ENCODE measurements at places on chromosomes 3 and 15. TPM values are rescaled to one million over a fixed set of nuclear protein-coding genes. Genes with fewer than 3 reads are reported as not detected.

DNA sequence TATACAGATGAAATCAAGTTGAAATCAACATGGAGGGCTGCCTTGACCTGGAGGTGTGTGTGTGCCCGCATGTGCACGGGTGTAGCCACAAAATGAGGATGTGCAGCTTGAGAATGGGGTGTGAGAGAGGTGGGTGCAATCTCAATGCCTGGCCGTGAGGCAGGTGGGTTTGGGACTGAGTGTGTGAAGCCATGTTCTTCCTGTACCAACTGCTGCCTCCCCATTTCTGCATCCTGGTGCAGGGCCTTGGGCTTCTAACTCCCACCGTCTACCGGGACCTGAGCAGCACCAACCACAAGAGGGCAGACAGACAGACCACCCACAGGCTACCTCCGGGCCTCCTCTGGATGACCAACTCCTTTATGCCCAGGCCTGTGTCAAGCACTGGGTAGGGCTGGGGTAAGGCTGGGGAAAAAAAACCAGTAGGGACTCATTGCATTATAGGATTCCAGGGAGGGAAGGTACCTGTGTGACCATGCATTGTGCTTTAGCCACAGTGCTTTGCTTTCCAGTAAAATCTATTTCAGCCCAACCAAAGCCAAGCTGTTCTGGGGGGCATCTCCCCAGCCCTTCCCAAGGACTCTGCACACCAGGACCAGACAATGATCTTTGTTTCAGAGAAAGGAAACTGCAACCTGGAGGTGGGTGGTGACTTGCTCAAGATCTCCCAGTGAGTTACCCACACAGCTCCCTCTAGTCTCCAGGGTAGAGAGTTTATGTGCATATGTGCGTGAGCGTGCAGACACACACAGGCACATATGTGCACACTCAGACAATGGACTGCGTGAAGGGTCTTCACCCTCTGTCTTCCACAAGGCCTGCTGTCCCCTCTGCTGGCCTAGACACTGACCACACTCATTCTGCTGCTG is 162.2 kb upstream of the TLE3 start:
- DNase-seq = no peak

The KPNA4 gene
- polyA plus RNA-seq = 86.3 TPM

The SPINT1 gene
- polyA plus RNA-seq = 60.3 TPM

GRCh38 chr15:40060236-40060961 is 21.4 kb upstream of the SRP14 start:
- no peak for DNase-seq

- DNase-seq = no peak
Observed at GRCh38 chr15:65460741-65461347, 38.1 kb upstream of the IGDCC4 start.

GRCh38 chr3:127753338-127753737 is 69.0 kb downstream of the MGLL start:
- no peak for DNase-seq

DNA sequence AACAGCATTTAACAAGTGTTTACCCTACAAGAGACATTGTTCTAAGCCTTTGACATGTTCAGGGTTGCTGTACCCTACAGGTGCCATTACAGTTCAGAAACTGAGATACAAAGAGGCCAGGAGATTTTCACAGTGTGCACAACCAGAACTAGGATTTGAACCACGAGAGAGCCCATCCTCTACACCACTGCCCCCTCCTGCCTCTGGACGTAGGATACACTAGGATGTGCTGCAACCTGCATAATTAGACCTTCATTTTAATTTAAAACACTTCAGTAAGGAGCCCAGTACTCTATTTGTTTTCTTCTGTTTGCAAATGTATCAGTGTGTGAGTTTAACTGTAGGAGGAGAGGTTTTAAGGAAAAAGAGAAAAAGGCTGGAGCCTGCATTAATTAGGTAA is 123.1 kb upstream of the RARB start:
- no peak for DNase-seq

The THUMPD3 gene
- 71.0 TPM for polyA plus RNA-seq

The TIMP4 gene
- polyA plus RNA-seq = 0.88 TPM

The RAF1 gene
- 106 TPM for polyA plus RNA-seq

The C3orf85 gene
- polyA plus RNA-seq = 19.4 TPM

GRCh38 chr3:110810356-110810755 is 261.3 kb upstream of the NECTIN3 start:
- DNase-seq = no peak

The CAND2 gene
- polyA plus RNA-seq = 10.1 TPM

DNA sequence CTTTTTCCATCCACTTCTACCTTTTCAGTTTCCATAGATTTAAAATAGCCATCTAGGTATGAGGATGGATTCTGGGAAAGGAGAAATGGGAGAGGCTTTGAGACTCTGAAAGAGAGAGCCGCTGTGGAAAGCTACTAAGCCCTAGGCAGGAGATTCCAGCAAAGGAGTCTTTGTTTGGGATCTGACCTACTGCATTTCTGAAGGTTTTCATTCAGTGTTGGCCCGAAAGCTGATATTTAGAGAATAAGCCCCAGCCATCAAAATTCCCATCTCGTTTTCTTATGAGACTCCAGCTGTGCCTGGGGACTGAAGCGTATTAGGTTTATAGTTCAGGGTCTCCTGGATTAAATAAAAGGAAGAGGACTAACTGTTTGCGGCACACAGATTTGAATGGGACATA is 19.5 kb downstream of the LIPH start:
- DNase-seq = no peak

DNA sequence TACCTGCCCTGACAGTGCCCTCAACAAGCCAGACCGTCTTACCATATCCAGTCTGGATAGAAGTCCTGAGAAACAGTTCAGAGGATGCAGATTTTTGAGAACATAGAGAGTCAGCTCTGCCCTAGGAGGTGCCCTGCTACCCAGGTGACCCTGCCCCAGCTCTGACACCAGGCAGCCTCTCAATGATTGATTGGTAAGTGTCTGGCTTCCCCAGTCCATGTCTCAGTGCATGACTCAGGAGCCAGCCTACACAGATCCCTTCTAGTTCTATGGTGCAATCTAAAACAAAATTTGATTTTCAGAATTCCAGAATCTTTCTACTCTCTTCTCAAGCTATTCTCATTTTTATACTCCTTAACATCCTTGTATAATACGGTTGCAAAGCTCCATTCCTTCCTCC is 292.1 kb downstream of the VPS13C start:
- DNase-seq = no peak

- DNase-seq = peak; percentile 35
Observed at GRCh38 chr3:46998121-46998851, 18.8 kb downstream of the NBEAL2 start.

- DNase-seq = no peak
Observed at GRCh38 chr3:66747696-66748095, 246.9 kb upstream of the LRIG1 start.

DNA sequence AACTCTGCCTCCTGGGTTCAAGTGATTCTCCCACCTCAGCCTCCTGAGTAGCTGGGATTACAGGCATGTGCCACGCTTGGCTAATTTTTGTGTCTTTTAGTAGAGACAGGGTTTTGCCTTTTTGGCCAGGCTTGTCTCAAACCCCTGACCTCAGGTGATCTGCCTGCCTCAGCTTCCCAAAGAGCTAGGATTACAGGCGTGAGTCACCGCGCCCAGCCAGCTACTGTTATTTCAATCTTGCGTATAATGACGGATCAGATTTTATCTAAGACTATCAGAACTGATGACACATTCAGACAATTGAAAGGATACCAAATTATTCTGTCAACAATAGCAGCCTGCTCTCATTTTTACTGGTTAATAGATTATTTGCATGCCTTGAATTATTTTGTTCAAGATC is 612.2 kb downstream of the ZIC1 start:
- DNase-seq = no peak

- no peak for DNase-seq
Observed at GRCh38 chr3:139639662-139640061, 38.1 kb downstream of the NMNAT3 start.

DNA sequence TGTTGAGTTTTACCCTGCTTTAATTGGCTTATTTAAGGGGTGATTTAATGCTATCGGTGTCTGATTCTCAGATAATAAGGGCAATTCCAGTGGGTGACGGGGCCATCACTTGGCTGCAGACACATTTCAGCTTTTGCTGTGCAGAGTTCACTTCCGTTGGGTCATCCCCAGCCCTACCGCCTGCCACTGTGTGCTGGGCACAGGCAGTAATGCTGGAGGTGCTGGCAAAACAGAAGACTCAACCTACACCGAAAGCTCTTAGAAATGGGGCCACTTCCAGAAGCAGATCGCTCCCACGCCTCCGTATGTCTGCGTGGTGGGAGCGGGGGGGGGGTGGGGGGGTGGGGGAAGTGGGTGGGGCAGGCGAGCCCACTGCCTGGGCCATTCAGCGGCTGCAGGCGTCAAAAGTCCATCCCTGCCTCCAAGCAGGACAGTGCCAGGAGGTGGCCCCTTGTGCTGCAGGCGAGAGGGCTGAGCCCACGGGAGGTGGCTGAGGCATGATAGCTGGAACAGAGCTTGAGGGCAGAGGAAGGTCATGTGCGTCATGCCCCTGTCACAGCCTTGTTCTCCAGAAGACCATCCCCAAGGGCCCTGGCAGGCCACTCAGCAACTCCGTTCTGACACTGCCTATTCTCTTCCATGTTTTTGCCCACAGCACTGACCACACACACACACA is 128.3 kb downstream of the ATP10A start:
- DNase-seq = no peak

DNA sequence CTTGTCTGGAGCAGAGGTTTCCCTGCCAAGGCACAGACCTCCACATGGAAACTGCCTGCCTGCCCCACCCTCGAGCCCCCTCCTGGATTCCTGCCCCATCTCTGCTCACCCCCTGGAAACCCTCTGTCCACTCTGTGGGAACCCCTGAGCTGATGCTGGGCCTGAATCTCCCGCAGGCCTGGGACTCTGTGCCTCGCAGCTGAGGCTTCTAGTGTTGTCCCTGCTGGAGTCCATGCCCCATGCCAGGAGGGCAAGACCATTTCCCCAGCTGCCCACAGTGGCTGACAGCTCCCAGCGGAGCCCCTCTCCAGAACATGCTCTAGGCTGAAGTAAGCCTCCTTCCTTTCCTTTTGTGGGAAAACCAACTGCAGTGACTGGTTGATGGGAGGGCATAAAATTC is 46.9 kb downstream of the SRGAP3 start:
- DNase-seq = no peak

The MKRN3 gene
- polyA plus RNA-seq = 1.9 TPM

The IQSEC1 gene
- 28.2 TPM for polyA plus RNA-seq

The CCDC32 gene
- polyA plus RNA-seq = 31.6 TPM

- no peak for DNase-seq
Observed at GRCh38 chr15:29567336-29567735, 254.9 kb downstream of the TJP1 start.

DNA sequence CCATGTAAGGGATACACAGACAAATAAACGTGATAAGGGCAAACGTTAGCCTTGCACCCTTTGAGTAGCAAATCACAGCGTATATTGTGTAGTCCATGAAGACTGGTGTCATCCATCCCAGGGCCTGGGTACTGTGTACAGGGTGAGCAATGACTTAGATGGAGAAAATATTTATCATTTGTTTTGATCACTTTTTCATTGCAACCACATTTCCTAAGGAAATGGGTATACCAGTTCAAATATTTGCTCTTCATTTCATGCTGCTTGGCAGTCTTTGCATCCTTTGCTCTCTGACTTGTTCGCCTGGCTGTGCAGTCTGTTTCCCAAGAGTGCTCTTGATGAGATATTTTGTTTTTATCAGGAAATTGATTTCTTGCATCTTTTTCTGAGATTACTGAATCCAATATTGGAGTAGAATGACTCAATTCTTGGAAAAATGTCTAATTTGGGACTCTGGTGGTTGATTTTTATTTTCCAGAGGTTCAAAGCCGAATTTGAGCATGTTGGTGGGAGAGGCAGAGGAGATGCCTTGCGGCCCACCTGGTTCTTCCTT is 424.6 kb upstream of the SEMA6D start:
- no peak for DNase-seq

DNA sequence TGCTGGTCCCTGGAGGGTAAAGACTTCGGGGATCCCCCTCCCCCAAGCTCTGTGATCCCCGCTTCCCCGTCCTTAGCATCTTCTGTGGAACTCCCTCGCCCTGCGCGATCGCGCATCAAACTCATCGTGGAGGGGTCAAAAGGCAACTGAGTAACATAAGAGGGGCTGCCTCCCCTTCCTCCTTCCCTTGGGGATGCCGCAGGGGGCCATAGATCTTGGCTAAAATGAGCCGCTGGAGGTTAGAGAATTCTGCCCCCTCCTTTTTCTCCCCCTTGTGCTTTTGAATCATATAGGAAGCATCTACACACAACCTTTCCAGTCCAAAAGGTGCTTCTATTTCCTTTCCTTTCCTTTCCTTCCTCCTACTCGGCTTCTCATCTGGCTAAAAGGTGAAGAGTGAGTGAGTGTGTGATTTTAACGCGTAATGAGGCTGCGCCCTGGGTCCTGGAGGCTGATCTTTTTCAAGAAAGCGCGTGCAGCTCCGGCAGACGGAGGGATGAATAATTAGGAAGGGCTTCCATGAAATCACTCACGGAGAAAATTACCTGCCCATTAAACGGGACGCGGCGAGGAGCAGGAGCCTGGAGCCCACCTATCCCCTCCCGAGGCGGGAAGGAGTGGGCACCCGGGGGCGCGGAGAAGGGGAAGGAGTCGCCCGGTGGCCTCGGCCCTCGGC is 831 bp upstream of the ROBO2 start:
- peak; percentile 53 for DNase-seq

The FEZF2 gene
- polyA plus RNA-seq = not detected

The NEK10 gene
- polyA plus RNA-seq = 2.1 TPM

DNA sequence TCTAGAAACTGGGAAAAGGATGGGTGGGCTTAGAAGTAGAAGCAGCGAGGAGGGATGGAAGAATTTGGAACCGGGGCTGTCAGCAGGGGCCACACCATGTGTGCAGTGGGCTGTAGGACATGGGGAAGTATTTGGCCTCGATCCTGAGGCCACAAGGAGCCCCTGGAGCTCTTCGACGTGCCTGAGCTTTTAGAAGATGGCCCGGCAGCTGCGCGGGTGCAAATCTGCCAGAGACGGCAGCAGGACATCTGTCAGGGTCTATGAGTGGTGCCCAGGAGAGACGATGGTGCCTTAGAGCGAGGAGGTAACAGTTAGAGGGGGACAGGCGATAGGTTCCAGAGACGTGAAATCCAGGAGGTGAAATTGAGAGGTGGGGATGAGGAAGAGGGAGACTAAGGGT is 321.1 kb downstream of the UACA start:
- no peak for DNase-seq

The C2CD4A gene
- 0.18 TPM for polyA plus RNA-seq

GRCh38 chr15:93997071-93997658 is 234.2 kb upstream of the MCTP2 start:
- DNase-seq = no peak
